Stimulated activated CD8-positive, alpha-beta memory T cell treated with anti-CD3 and anti-CD28 coated beads, Interleukin-4, amount 100 ng/mL, for 1 hour (primary cell): ENCODE measurements at places on chromosomes 5 and 9.

DNA sequence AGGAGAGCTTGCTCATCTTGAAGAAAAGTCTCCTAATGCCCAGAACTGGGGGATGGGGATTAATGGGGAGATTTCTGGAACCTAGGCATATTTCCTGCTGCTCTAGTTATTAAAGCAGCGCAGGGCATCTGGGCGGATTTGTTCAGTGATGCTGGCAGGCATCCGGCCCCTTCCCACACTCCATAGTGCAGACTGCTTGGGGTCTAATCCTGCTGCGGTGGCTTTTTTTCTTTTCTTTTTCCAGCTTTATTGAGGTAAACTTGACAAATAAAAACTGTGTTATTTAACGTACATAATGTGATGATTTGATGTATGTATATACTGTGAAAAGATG is 30.7 kb downstream of the PPARGC1B start:
- no peak for DNase-seq

DNA sequence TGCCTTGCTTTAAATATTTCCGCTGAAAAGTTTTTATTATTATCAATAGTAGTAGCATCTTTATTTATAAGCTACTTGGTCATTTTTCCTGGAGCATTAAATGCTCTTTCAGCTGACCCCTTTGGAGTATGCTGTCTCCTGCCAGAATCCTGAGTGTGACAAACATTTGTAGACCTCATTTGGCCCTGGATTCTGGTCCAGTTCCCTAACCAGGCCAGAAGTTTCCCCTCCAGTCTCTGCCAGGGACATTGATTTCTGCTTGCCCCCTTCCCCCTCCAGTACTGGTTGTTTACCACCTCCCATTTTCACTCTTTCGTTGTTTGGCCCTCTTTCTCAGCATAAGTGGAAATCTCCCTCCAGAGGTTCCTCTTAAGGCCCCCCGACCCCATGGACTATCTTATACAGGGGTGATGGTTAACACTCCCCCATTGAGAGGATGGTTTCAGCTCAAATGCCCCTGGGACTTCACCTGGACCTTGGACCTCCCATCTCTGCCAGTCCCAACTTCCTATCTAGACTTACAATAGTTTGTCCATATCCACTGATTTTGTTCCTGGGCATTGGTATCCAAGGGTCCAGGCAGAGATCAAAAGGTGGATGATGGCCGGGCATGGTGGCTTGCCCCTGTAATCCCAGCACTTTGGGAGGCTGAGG is 24.6 kb upstream of the COL27A1 start:
- no peak for DNase-seq

GRCh38 chr9:31683116-31683515 is 701.3 kb upstream of the ACO1 start:
- DNase-seq, result no peak

DNA sequence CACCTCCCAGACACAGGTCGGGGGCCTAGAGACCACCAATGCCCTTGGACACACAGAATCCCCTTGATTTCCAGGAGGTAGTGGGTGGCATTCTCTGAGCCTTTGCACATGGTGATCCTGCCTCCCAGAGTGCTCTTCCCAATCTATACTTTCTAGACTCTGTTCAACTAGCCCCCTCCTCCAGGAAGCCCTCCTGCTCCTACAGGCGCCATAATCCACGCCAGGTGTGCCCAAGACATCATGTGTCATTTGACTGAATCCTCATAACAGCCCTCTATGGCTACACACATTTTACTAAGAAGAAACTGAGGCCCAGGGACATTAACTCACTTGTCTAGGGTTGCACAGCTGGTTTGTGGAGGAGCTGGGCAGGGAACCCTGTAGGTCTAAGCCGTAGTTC is 7.1 kb downstream of the BBLN start:
- DNase-seq, result no peak

DNA sequence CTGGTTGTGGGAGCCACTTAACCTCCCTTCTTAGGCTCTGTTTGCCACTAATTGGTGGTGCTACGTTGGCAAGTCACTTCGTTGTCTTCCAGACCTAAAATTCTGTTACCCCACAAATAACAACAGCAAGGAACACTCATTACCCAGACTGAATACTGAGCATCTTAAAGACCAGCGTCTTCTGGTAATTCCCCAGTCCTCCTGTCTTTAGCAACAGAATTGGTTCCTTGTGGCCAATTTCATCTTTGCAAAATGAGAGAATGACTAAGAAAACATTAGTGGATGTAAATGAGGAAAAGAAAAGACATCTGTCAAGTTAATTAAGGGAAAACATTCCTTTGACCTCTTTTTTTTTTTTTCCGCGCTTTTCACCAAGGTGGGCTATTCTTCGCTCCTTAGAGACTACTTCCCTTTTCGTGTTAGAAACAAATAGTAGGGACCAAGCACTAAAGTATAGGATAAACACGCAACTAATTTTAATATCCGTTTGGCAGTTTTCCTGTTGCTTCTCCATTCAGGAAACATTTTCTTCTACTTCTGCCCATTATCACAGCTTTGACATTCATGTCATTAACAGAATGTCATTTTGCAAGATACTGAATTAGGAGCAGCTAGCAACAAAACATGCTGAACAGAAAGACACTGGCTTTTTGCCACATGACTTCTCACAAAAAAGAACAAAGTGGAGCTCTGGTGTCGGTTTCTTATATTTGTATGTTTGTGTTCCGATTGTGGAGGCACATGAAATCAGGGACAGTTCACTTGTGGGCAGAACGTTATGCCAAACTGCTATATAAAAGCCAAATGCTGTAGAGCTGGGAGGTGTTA is 154.2 kb downstream of the CD180 start:
- DNase-seq, result no peak

DNA sequence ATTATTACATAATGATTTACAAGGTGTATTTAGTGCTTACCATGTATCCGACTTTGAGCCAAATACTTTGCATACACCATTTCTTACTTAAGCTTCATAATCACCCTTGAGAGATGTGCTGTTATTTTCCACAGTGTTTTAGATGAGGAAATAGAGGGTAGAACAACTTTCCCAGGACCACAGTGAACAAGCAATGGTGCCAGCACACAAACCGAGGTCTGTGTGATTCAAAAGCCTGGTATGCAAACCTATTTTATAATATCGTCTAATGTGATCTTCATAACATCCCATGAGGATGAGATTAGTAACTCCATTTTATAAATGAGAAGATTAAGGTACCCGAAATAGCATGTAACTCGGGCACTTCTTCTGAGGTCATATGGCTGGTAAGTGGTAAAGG is 294.7 kb downstream of the NSG2 start:
- DNase-seq, result no peak

GRCh38 chr5:172417983-172418630 is 36.2 kb downstream of the SH3PXD2B start:
- DNase-seq, result no peak

GRCh38 chr5:18984559-18985080 is 1003.4 kb downstream of the CDH18 start:
- DNase-seq, result no peak

DNA sequence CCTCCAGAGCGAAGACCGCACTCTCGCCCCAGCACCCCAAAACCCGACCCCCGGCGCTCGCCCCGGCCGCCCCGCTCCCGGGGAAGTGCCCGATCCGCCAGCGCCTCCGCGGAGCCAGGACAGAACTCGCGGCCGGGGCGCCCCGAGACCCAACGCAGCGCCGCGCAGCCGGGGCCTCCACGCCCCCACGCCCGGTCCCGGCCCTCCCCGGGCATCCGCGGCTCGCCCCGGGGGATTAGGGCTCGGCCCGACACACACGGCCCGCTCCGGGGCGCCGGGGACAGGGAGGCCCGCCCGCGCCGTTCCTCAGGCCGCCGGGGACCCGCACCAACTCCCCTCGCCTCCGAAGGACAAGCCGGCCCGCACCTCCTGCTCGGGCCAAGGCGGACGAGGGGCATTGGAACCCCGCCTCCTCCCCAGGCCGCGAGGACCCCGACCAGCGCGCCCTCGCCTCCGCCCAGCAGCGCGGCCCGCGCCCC is 544 bp downstream of the FNBP1 start:
- no peak for DNase-seq

DNA sequence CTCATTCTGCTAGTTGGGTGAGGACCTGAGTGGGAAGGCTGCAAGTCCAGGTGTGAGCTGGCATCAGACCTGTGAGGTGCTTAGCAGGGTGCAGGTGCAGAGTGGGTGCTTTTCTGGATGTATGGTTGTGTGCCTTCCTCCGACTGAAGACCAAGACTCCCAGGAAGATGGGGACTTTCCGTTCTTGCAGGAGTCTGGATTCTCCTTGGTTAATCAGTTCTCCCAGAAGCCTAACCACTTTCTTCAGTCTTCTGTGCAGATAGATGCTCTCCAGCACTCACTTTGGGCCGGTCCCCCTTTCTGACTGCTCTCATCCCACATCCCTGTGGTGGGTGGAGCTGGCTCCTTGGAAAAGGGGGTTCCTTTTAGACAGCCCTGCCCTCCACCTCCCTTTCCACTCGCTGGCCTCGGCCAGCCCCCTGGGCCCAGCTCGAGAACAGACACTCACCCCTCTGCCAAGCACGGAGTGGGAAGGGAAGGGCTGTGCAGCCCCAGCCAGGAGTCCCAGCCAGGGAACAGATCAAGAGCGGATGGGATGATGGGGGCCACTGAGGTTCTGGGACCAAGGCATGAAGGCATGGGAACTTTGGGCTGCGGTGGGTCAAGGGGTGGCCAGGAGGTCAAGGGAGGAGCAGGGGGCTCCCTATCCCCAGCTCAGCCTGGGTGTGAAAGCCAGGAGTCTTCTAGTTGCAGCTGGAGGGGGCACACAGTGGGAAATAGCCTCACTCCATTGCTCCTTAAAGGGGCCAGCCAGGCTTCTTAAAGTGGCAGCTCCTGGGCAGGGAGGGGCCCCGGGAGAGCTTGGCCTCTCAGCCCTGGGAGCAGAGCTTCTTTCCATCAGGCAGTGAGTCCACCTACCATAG is 62.4 kb downstream of the FGF18 start:
- no peak for DNase-seq

- DNase-seq, result no peak
Observed at GRCh38 chr9:77769246-77769645, 121.1 kb upstream of the GNA14 start.

DNA sequence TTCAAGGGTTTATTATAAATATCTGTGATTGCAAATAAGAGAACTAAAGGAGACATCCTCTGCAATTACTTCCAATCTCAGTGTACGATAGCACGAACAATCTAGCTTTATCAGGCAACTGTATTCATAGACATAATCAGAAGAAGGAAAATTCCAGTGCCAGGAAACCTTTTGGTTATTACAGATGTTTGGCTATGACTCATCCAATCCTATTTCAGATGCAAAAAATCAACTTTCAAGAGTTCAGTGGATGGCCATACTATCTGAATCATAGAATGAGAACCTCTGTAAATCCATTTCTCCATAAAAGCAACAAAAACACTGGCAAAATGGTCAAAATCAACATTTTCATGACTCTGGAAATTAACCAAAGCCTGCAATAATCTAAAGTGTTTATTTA is 37.9 kb downstream of the GAS1 start:
- DNase-seq, result no peak

GRCh38 chr9:90365666-90366065 is 277.0 kb downstream of the DIRAS2 start:
- no peak for DNase-seq

DNA sequence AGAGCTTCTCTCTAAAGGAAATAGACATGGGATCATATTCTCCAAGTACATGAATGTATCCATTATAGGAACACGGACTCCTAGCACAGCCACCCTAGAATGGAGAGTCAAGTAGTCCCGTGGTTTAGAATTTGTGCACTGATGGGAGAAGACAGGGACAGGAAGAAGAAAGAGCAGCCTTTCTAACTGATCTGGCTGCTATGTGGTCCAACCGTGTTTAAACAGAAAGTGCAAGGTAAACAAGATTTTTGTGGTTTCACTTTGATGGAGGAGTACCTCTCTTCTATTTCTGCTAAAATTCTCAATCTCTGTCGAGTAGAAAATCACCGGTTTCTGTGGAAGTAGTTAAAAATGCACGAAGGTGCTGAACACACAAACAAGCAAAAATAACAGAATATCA is 171.3 kb downstream of the ST8SIA4 start:
- no peak for DNase-seq

- DNase-seq, result no peak
Observed at GRCh38 chr5:53503562-53504218, 23.3 kb downstream of the FST start.

DNA sequence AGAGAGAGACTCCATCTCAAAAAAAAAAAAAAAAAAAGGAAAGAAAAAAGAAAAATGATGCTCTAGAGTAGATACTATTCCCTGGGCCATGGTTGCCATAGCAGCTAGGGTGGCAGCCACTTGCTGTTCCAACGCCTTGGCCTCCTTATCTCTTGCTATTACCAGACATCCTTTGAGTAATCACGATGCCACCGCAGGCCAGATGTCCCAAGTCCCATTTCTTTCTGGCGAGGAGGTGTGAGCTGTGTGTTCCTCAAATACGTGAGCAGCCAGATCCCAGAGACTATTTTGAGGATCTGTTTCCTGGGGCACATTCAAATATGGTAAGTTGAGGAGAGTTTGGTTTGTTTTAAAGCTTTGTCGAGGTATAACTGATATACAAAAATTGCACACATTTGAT is 23.4 kb upstream of the GFPT2 start:
- no peak for DNase-seq

GRCh38 chr9:91930475-91930874 is 19.6 kb downstream of the ROR2 start:
- DNase-seq, result no peak
